Activated T-helper 1 cell treated with anti-CD3 and anti-CD28 coated beads, Interleukin-2, amount 50 U/mL, for 16 hours (primary cell): ENCODE measurements at places on chromosomes 16 and 17.

DNA sequence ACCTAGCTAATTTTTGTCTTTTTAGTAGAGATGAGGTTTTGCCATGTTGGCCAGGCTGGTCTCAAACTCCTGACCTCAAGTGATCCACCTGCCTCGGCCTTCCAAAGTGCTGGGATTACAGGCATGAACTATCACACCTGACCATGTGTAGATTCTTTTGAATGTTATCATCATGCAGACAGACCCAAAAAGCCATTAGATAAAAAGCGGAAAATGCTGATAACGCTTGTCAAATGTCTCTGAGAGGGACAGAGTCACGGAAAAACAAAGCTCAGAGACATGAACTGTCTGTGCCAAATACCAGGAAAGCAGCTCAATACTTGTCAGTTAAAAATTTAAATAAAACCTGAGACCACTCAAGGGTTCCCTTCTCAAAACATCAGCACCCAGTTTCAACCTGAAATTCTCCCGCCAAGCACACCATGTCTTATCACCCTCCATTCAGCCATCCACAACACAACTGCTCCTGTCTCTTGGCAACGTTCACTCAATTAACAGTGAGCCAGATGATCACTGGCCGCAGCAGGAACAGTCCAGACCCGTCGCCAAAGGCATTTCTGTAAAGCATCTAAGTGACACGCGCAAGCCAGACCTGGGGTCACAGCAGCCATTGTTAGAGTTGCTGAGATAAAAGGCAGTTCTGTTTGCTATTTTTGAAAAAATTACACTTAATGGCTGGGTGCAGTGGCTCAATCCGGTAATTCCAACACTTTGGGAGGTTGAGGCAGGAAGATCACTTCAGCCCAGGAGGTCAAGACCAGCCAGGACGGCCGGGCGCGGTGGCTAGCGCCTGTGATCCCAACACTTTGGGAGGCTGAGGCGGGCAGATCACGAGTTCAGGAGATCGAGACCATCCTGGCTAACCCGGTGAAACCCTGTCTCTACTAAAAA lies 29.7 kb downstream of the FANCA start:
- DNase-seq, result no peak

- DNase-seq, result no peak
Observed at GRCh38 chr16:1475552-1476114, 805 bp upstream of the CLCN7 start.

DNA sequence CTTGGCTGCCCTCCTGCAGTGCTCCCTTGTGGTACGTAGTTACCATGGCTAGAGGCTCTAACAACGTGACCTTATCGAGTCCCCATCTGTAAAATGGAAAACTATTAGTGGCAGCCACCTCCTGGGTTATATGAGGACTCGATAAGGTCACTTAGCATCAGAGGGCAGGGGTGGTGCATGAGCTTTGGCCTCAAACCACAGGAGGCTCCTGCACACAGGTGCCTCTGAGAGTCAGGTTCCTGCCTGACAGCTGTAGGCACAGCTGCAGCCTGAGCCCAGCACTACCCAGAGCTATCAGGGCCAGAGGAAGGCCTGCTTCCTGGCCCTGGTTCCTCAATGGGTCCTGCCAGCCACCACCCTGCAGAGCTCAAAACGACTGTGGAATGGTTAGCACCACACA lies 57.2 kb upstream of the SEC14L1 start:
- no peak for DNase-seq

GRCh38 chr16:48118841-48119240 lies 37.0 kb downstream of the ABCC12 start:
- DNase-seq, result no peak

DNA sequence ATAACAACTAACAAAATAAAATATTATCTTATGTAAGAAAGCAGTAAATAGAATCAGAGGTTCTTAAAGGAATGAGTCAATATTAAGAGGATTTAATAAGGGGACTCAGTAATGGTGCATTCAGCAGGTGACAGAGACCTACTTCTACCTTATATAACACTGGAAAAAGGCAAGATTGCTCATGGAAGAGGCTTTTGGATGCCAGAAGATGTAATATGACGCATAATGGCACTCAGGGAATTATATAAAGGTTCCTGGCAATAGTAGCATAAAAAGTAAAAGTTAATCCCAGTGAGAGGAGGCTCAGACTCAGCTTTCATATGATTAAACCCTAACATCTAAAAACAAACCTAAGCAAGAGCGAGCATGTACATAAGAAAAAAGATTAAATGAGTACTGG lies 136.0 kb upstream of the NACA2 start:
- no peak for DNase-seq

- no peak for DNase-seq
Observed at GRCh38 chr16:19822533-19822932, 62.1 kb downstream of the GPRC5B start.

GRCh38 chr17:41793784-41794539 lies 7.5 kb upstream of the JUP start:
- DNase-seq, result no peak

DNA sequence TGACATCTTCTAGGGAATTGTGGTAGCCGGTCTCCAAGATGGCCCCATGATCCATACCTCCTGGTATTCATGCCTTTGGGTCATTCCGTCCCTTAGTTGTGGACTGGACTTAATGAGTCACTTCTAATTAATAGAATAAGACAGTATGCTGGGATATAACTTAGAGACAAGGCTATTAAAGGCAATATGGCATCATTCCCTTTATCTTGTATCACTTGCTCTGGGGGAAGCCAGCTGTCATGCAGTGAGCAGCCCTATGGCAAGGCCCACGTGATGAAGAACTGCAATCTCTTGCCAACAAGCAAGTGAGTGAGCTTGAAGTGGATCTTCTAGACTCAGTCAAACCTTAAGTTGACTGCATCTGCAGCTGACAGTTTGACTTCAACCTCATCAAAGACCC lies 97.8 kb upstream of the MED13 start:
- no peak for DNase-seq

DNA sequence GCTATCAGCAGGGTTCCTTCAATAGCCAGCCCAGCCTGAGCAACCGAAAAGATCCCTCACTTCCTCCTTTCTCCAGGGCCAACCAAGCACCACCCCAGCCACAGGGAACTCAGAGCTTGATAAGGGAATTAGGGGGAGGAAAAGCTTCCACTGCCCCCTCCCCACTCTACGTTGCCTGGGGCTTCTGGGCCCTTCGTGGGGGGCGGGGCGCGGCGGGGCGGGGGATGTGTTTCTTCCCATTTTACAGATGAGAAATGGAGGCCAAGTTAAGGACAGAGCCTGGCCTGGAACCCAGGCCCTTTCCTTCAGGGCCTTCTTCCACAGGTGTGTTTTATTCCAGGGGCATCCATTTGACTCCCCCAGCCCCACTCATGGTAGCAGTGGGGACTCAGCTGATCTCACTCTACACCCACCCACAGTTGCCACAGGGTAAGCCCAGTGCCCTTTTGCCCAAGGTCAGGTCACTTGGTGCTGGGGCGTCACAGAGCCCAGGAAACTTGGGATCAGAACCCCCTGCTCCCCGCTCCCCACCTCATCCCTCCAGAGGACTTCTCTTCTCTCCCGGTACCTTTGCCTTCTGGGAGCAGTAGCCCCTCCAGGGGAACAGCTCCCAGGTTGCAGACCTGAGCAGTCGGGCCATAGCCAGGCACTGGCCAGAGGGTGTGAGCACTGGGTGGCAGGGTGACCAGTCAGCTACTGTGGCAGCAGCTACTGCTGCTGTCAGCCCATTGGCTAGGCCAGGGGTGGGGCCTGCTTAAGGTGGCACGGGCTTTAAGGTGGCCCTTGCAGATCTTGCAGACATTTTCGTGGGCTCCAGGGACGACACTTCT lies at the start of gene LDHD:
TSS of gene LDHD (minus strand) at position 700 of the 830 bp plus-strand sequence. CDS start at position 640, 60 bp downstream.
- DNase-seq, result no peak

- DNase-seq, result no peak
Observed at GRCh38 chr17:1474402-1475189, 17.9 kb downstream of the MYO1C start.

- DNase-seq, result no peak
Observed at GRCh38 chr16:27242868-27243590, 25.5 kb downstream of the NSMCE1 start.

DNA sequence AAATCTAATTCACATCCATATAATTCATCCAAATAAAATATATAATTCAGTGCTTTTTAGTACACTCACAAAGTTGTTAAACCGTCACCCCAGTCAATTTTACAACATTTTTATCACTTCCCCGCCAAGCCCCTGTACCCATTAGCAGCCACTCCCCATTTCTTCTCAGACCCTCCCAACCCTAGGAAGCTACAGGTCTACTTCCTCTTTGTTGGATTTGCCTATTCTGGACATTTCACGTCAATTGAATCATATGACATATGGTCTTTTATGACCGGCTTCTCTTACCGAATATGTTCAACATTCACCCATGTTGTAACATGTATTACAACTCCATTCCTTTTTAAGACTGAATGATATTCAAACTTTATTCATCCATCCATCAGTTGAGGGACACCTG lies 19.9 kb upstream of the MLKL start:
- no peak for DNase-seq

- DNase-seq, result no peak
Observed at GRCh38 chr17:8320990-8321389, 10.9 kb downstream of the ARHGEF15 start.

DNA sequence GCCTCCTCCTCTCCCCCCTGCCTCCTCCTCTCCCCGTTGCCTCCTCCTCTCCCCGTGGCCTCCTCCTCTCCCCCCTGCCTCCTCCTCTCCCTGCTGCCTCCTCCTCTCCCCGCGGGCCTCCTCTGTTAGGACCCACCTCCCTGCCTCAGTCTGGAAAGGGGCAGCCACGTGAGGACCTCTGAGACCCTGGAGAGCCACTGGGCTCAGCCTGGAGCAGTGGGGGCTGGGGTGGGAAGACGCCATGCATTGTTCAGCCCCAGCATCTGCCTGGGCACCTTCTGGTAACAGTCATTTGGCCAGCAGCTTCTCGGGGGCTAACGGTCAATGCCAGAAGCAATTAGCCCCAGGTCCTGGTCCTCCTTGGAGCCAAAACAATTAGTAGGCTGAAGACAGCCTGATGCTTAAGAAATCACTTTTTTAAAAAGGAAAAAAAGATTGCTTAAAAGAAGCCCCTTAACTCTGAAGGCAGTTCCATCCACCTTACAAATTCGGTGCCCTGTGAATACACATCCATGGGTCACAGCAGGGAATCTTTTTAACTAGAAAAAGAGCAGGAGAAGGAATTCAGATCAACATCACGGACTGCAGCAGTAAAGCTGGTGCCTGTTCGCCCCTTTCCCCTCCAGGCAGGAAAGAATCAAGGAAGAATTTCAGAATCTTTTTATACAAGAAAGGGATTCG lies 29.8 kb downstream of the NXN start:
- DNase-seq, result no peak

- DNase-seq, result no peak
Observed at GRCh38 chr17:15649861-15650421, 30.4 kb upstream of the FBXW10B start.

DNA sequence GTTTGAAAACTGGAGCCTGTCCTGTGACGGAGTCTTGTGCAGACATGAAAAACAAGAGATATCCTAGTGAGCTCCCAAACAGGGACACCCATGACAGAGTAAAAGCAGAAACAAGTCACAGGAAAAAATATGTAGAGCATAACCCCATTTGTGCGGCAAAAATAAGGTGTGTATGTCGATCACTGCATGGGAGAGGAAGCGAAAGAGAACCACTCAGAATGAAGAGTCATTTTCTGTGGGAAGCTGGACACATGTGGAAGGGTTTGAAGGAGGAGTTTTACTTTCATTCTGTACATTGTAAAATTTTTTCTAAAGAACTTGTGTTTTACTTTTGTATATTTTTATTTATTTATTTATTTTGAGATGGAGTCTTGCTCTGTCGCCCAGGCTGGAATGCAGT lies 72.1 kb downstream of the JPH3 start:
- no peak for DNase-seq

DNA sequence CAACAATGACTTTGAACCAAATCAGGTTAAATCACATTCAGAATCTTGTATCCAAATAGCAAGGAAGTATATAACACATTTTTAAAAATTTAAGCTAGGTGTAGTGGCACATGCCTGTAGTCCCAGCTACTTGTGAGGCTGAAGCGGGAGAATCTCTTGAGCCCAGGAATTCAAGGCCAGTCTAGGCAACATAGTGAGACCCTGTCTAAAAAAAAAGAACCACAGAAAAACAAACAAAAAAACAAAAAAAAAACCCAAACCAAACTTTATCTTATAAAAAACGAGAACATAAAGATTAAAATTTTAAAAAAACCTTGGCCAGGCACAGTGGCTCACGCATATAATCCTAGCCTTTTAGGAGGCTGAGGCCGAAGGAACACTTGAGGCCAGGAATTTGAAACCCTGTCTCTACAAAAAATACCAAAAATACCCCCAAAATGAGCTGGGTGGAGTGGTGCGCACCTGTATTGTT lies 11.6 kb downstream of the SUPT4H1 start:
- DNase-seq, result no peak

DNA sequence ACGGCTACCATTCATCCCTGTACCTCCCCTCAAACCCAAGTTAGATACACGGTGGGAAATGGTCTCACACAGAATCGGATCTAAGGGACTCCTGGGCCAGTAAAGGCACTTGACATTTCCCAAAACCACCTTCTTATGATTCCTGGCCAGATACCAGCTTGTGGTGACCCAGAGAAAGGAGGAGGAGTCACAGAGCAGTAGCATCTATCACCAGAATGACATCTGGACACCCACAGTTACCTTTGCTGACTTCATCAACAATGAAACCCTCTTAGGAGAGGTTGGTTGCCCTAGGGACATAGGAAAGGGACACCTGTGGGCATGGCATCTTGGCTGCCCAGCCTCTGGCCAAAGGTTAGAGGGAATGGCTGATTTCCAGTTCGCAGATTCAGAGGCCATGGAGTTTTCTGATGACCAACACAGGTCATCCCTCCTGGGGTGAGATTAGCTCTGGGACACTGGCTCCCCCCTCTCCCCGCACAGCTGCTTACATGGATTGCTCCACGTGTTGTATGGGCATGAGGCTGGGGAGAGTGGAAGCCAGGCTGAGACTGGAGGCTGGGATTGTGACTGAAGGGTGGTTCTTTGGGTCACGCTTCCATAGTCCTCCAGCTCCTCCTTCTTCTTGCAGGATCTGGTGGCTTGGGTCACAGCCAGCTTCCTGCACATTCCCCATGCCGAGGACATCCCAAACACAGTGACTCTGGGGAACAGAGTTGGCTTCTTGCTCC lies 1.4 kb upstream of the AOC3 start:
- DNase-seq, result no peak

- DNase-seq, result no peak
Observed at GRCh38 chr17:55343900-55344513, 77.6 kb downstream of the MMD start.

DNA sequence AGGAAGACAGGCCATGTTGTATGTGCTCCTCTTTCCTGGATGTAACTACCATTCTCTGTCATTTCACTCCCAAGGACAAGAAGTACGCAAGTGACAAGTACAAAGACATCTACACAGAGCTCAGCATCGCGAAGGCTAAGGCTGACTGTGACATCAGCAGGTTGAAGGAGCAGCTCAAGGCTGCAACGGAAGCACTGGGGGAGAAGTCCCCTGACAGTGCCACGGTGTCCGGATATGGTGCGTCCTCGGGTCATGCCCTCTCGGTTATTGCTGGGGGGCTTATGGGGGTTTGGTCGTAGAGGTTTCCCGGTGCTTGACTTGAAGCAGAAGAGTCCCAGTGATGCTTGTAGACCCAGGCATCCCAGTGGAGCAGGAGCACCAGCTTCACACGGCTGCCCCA lies 29.0 kb downstream of the PLD6 start:
- no peak for DNase-seq
